ENCODE measurements at places on chromosomes 16 and 17.

- no peak for DNase-seq
These were observed 260.6 kb downstream of the CPPED1 start for GRCh38 chr16:12542818-12543699.

DNA sequence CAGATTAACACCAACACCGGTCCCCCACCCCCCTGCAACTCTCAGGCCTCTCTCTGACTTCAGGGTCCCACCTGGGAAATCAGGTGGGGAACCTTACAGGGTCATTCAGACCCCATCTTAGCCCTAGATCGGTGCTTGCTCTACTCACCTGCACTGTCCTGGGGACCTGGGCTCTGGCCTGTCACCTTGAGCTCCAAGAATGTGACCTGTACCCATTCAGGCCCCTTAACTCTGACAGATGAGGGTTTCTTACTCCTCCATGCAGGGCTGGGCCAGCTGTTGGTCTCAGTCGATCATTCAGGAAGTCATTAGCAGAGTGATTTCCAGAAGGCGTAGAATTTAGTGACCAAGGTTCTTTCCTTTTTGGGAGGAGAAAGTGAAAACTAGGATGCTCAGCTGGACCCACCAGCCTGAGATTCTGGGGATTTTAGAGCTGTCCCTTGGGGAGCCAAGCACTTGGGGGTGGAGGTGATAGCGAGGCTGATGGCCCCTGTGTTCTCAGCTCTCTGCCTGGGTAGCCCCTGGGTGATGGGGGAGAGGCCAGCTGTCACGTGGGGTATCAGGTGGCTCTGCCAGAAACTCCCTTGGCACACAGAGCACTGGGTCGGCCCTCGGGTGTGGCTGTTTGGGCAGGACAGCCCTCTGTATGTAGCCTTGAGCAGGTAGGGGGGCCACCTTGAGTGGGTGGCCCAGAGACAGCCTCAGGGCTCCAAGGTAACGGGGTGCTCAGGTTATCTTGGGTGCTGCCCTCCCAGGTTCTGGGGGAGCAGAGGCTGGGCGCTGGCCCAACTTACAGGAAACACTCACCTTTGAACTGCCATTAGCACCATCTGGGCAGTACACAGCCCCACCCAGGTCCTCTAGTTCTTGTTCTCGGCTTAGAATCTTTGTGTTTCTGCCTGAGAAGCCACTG, 724 bp downstream of the MVP start:
- DNase-seq, result no peak

DNA sequence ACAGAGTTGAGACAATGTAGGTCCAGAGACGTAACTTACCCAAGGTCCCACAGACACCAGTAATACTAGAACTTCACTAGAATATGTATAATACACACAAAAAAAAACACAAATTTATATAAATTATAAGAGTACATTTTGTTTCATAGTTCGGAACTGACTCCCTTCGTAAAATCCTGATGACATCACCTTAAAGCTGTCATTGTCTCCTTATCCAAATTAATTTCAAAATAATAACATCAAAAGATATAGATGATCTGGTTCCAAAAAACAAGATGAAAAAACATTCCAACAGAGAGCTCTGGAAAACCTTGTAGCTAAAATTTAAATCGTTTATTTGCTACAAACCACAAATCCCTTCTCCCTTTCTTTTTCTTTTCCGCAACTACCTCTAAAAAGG, 10.0 kb downstream of the FBXL20 start:
- no peak for DNase-seq

GRCh38 chr16:19185510-19185851, 17.4 kb downstream of the SYT17 start:
- DNase-seq, result no peak

DNA sequence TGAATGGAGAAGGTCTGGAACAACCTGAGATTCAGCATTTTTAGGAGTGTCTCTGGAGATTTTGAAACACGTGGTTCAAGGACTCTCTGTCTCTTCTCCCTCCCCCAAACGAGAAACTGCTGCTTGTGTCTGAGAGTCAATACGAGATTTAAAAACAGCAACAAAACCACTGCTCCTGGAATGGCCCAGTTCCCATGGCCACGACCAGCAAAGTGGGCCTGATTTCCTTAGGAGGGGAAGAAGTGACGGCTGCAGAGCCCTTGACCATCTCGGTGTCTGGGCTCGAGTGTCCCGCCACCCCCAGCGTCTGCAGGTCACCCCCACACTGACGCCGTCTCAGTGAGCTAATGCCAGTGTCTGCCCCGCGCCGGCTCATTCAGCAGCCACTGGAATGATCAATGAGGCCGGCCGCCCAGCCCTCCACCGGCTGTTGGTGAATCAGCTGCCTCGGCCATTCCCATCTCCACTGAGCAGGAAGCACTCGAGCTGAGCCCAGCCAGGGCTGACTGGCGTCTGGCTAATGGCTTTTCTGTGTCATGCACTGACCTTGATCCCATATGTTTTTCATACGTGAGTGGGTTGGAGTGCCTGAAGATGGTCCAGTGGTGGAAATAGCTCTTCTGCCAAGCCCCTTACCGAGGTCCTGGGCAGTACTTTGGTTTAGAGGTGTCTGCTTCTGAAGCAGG, 151.8 kb downstream of the PITPNC1 start:
- DNase-seq, result no peak
